Ovary (tissue), 10 donors: ENCODE measurements at places on chromosomes 11 and 22. TPM values are rescaled to one million over a fixed set of nuclear protein-coding genes. Genes with fewer than 3 reads are reported as not detected.

- H3K27me3 ChIP-seq = no peaks in the 10 kb centered on the region
- no peaks in the 10 kb centered on the region for H3K4me1 ChIP-seq
- no peak overlapping the region for H3K4me3 ChIP-seq
- no peaks in the 10 kb centered on the region for H3K36me3 ChIP-seq
- no peak overlapping the region for H3K27ac ChIP-seq
Measured at GRCh38 chr11:36492724-36493304, 17.3 kb downstream of the TRAF6 start.

GRCh38 chr11:108904480-108904879 lies 239.6 kb downstream of the DDX10 start:
- no peak overlapping the region for H3K27ac ChIP-seq
- H3K4me1 ChIP-seq = peaks cover 2% of the 10 kb centered on the region
- no peaks in the 10 kb centered on the region for H3K27me3 ChIP-seq

DNA sequence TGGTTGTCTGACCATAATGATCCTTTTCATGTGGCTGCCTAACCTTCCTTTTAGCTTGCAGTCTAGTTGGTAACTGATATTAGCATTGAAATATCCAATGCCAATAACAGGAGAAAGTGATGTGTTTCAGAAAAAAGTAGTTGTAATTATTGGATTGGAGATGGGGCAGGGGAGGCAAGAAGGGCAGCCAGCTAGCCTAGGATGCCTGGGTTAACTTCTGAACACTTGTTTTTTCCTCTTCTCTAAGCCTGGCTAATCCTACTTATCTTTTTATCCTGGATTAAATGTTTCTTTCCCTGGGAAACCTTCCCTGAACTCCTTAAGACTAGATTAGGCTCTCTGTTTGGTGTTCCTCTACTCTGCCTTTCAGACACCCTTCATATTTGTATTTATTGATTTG lies 380.2 kb downstream of the TMEM135 start:
- no peak overlapping the region for H3K27ac ChIP-seq
- no peak overlapping the region for H3K4me3 ChIP-seq
- H3K4me1 ChIP-seq = peaks cover 3% of the 10 kb centered on the region

- H3K4me1 ChIP-seq = no peaks in the 10 kb centered on the region
- no peak overlapping the region for H3K27ac ChIP-seq
- H3K27me3 ChIP-seq = no peaks in the 10 kb centered on the region
- H3K4me3 ChIP-seq = no peak overlapping the region
- no peaks in the 10 kb centered on the region for H3K36me3 ChIP-seq
Measured at GRCh38 chr11:79578116-79578515, 137.3 kb upstream of the TENM4 start.

- H3K4me3 ChIP-seq = no peak overlapping the region
- no peaks in the 10 kb centered on the region for H3K27me3 ChIP-seq
- H3K4me1 ChIP-seq = peaks cover 4% of the 10 kb centered on the region
Measured at GRCh38 chr11:115964091-115964490, 459.9 kb upstream of the CADM1 start.

Gene CARD10
- 9.6 TPM for total RNA-seq
